ENCODE measurements at places on chromosomes 5 and 9.

GRCh38 chr9:84375954-84376353, 35.4 kb upstream of the SLC28A3 start:
- no peak for DNase-seq

DNA sequence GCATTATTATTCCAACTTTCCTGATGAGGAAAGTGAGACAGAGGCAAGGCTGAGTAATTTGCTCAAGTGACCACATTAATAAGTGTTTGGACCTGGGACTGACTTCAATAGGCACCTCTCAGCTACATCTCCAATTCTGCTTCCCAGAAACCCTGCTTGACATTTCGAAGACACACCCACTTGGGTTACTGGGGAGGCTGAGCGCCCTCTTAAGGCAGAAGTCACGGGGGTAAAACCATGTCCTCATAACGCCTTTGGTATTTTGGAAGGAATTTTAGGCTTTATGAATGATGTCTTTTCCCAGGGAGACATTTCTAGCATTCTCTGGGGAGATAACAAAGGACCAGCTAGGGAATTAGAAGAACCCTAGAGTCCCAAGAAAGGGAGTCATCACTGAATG, 53.3 kb downstream of the TRPC7 start:
- DNase-seq = no peak

DNA sequence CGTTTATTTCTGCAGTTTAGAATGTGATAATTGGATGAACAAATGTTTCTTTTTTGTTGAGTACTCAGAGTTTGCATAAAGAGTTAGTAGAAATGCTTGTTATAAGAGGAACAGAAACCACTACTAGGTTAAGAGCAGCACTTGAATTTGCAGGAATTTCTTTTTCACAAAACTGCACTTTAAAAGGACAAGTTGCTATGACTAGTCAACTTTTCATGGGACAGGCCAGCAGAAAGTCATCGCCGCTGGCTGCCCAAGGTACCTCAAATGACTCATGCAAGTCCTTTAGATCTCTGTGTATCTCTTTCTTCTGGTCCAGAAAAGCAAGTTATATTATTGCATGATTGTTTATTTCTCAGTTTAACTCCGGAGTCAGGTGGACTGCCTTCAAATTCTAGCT, 97.3 kb upstream of the HMHB1 start:
- DNase-seq = no peak

DNA sequence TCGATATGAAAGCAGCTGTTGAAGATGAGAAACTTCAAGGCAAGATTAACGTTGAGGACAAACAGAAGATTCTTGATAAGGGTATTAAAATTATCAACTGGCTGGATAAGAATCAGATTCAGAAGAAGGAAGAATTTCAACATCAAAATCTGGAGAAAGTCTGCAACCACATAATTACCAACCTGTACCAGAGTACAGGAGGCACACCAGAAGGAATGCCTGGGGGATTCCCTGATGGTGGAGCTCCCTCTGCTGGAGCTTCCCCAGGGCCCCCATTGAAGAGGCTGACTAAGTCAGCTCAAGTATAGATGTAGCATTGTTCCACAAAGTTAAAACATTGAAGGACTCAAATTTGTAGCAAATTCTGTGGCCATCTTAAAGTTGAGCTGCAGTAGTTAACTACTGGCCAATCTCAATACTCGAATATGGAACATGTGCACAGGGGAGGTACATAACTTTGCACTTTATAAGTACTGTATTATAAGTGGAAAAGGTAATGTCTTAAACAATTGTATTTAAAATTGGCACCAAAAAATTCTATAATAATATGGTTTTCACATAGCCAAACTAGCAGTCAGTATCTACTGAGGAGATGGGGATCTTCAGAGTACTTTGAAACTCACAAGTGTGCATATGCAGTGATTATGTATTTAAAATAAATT, 237.5 kb downstream of the CHSY3 start:
- no peak for DNase-seq

GRCh38 chr5:141771031-141771430, 89.0 kb upstream of the ARAP3 start:
- no peak for DNase-seq

DNA sequence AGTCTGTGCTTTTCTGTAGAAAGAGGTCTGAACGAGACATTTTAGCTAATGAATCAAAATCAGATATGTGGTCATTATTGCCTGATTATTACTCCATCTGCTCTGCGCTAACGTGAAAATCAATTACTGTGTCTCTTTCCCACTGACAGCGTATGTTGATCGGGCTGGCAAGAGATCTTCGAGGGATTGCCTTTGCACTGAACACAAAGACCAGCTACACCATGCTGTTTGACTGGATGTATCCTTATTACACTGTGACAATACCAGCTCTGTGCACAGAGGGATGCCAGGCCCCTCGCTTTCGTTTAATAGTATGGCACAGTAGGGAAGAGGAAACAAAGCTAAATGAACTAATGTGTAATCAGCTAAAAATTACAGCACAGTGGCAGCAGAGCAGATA, 103.7 kb upstream of the TLX3 start:
- DNase-seq = no peak

GRCh38 chr5:157219491-157220271, 39.0 kb downstream of the ITK start:
- DNase-seq = peak; percentile 95

GRCh38 chr5:96157077-96157780, 195.6 kb upstream of the ELL2 start:
- DNase-seq = no peak

GRCh38 chr5:27009540-27009915, 28.9 kb downstream of the CDH9 start:
- no peak for DNase-seq

Data from activated CD4-positive, alpha-beta T cell treated with anti-CD3 and anti-CD28 coated beads, Interleukin-2, amount 50 U/mL, for 16 hours (primary cell).